Right forelimb (tissue), 1 donor: ENCODE measurements at places on chromosomes 5 and 9.

DNA sequence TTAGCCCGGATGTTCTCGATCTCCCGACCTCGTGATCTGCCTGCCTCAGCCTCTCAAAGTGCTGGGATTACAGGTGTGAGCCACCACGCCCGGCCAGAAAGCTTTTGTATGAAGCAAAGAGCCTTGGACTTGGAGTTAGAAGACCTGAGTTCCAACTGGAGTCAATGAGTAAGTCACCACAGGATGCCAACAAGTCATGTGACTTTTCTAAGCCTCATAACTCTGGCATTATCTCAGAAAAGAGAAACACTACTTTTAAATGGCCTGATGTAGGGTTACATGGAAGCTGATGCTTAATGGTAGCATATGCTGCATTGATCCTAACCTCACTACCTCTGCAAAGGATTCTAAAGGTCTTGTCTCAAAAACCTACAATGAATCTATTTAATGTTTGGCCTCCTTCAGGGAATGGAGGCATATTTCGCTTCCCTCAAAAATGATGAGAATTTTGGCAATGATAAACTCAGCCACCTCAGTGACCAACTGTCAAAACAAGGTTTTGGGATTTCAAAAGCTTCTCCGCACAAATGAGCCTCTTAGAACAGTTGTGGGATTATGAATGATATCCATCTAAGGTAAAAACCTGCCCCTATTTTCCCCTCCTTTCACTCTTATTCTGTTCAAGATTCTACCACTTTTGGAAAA lies 236.8 kb downstream of the ACTL7B start:
- DNase-seq = no peak

GRCh38 chr5:83503662-83504061 lies 32.1 kb downstream of the VCAN start:
- no peak for DNase-seq

GRCh38 chr9:136148766-136149165 lies 30.1 kb upstream of the TMEM250 start:
- DNase-seq = no peak

GRCh38 chr5:113182658-113183344 lies 206.2 kb downstream of the DCP2 start:
- DNase-seq = no peak

GRCh38 chr9:105672711-105673234 lies 10.5 kb downstream of the TAL2 start:
- no peak for DNase-seq
